ENCODE measurements at places on chromosomes 11 and 22. TPM values are rescaled to one million over a fixed set of nuclear protein-coding genes. Genes with fewer than 3 reads are reported as not detected.
A peak's percentile ranks its signal among the peaks of the same experiment; 100 is the strongest.

Gene ANKK1
- total RNA-seq: not detected

Gene CPSF7
- total RNA-seq: 96.7 TPM

Gene SNX32
- total RNA-seq: 1.1 TPM

DNA sequence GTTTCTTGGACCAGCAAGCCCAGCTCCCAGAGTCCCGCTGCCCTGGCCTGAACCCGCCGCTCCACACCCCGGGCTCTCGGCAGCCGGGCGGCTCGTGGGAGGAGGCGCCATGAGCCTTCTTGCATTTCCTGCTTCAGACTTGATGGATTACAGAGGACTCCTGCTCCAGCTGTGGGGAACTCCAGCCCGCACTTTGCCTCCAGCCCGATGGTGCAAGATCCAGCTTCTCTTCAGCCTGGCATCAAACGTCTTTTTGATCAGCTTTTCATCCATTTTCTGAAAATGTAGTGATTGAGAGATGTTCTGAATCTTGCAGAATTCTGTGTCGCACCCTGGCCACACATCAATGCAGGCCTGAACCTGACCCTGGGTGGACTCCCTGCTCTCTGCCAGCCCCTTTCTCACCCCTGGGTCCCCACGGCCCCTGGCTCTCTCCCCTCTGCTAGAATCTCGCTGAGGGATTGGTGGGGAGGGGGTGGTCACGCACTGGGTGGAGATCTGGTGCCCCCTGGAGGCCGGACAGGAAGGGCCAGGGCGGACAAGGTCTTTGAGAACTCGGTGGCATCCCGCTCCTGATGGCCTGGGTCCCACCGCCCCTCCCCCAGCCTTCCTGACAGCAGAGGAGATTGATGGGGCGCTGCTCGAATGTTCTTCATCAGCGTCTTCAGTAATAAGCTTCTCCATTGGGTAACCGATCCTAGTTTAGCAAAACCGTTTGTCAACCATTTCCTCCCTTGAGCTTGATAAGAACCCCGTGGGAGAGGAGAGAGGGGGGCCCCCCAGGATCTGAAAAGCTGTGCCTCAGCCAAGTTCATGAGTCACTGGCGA lies 12.1 kb upstream of the NFAM1 start:
- DNase-seq: no peak

GRCh38 chr22:44575381-44576268 lies 77.6 kb upstream of the RTL6 start:
- no peak for DNase-seq

GRCh38 chr11:74485868-74486267 lies 7.7 kb downstream of the LIPT2 start:
- no peak for DNase-seq

GRCh38 chr11:798093-798713 lies at the start of gene SLC25A22:
SLC25A22 (minus strand) TSS chr11:798281; CDS start chr11:795006, 3,275 bp downstream.
- DNase-seq: peak; percentile 93
